Activated naive CD8-positive, alpha-beta T cell treated with anti-CD3 and anti-CD28 coated beads, Interleukin-2, amount 50 U/mL, for 24 hours (primary cell): ENCODE measurements at places on chromosomes 5 and 9.

- no peak for DNase-seq
These were observed 250.1 kb downstream of the GAS1 start for GRCh38 chr9:86697213-86697612.

GRCh38 chr5:149604321-149604720, 23.0 kb downstream of the ARHGEF37 start:
- DNase-seq, result no peak

GRCh38 chr9:16625811-16626210, 244.7 kb downstream of the BNC2 start:
- no peak for DNase-seq

- DNase-seq, result no peak
These were observed 47.7 kb upstream of the TMC1 start for GRCh38 chr9:72473474-72474261.

DNA sequence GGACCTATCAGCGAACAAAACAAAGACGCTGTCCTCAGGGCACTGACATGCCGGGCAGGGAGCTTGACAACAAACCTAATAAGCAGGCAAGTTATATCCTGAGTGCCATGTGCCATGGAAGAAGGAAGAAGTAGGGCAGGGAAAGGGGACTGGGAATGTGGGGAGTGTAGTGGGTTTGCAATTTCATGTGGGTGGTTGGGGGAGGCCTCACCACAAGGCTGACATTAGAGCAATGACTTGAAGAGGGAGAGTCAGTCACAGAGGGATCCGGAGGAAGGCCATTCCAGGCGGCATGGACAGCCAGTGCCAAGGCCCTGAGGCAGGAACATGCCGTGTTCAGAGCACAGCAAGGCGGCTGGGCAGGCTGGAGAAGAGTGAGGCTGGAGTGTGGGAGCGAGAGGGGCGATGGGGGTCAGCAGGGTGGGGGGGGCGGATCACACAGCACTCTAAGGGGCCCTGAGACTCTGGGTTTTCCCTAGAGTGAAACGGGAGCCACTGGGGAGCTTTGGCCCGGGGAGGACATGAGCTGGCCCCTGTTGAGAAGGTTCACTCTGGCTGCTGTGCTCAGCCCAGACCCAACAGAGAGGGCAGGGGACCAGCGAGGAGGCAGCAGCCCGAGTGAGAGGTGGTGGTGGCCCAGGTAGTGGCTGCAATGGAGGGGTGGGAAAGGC, 86.3 kb downstream of the STK10 start:
- no peak for DNase-seq

DNA sequence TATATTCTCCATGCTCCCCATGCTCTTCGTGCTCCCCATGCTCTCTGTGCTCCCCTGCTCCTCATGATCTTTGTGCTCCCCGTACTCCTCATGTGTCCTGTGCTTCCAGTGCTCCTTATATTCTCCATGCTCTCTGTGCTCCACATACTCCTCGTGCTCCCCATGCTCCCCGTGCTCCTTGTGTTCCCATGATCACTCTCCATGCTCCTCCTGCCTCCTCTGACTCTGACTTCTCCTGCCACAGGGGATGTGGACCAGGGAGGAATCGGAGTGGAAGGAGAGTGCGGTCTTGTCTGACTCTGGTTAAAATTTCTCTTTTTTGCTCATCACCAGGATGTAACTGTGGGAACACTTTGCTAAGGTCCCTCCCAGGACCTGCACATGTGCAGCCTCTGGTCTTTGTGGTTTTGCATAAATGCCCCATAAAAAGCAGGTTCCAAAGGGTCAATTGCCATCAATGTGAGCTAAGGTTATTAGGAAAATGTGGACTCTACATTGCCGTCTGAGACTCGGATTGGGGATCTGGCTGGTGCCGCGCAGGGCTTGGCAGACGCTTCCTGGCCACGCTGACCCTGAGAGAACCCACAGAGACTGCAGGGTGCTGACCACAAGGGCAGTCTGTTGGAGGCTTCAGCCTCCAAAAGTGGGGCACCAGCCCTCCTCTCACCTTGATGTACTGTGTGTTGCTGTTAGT, 52.5 kb downstream of the TRIP13 start:
- DNase-seq, result no peak

DNA sequence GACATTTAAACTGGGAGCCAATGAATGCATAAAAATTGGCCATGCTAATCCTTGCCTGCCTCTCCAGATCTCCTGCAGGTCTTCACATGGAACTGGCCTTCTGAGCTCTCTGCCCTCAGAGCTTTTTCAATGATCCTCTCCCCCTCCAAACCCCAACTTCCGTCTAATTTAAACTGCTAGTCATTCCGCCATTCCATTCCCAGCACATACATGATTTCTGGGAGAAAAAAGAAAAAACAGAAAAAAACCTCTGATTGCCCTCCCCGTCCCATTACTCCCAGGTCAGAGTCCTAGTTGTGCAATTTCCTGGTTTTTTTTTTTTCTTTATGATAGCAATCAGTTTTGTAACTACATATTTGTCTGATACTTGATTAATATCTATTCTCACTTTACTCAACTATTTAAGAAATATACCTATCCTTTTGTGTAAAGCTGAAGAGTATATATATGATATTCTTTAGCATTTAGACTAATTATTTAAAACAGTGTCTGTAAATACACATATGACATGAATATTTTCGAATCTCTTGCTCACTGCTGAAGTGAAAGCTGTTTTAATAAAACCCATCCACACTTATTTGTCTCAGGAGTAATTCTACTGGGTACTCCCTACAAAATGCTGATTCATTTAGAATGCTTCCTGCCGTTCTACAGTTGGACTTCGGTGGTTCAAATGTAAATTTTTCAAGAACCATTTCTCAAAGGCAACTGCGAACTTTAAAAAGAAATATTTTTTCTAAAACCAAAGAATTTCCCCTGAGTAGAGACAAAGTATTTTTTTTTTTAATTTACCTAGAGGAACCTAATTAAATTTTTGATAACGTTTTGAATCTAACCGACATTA, 1.6 kb downstream of the HINT1 start:
- no peak for DNase-seq

GRCh38 chr5:3996707-3997336, 401.2 kb downstream of the IRX1 start:
- no peak for DNase-seq

- no peak for DNase-seq
These were observed 163.8 kb downstream of the GABRB2 start for GRCh38 chr5:161382685-161383084.

- no peak for DNase-seq
These were observed 15.8 kb downstream of the CORO2A start for GRCh38 chr9:98176391-98177259.

- peak; percentile 31 for DNase-seq
These were observed 98.4 kb downstream of the FGF1 start for GRCh38 chr5:142587354-142587965.

GRCh38 chr5:160419458-160420330, 813 bp upstream of the SLU7 start:
- no peak for DNase-seq

- no peak for DNase-seq
These were observed 27.4 kb downstream of the PTPA start for GRCh38 chr9:129138476-129139232.

DNA sequence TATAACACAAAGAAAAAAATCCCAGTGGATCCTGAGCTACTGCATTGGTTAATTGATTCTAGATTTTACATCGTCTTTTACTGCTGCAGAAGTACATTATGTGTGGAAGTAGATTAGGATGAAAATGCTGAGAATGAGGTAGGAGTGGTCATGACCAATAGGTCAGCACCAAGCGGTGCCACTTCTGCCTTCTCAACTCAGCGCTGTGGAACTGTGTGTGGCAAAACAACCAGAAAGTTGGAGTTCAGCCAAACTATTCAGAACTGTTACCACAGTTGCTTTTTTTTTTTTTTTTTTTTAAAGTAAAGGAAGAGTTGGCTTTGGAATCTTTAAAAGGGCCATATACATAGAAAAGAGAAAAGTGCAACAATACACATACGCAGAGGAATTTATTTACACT, 24.2 kb downstream of the POU5F2 start:
- DNase-seq, result no peak

- no peak for DNase-seq
These were observed 99.1 kb downstream of the BNC2 start for GRCh38 chr9:16771356-16771755.

DNA sequence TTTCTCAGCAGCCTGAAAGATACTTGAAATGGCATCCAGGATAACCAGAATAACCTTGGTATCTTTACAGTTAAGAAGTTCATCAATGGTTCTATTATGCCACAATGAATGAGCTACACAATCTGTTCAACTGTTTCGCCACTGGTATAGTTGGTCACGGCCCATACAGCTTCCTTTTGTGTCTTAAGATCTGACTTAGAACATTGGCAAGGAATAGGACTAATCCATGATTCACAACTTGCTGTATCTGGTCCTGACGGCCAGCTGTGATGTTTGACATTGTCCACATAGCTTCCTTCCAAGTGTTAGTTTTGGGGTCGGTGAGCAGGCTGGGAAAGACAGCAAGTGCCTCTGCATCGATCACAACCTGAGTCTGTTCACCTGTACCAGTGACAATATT, 113.3 kb upstream of the RAD23B start:
- DNase-seq, result no peak
